ENCODE measurements at places on chromosomes 2 and 18. TPM values are rescaled to one million over a fixed set of nuclear protein-coding genes. Genes with fewer than 3 reads are reported as not detected.

Gene CYTIP
- 123 TPM for polyA plus RNA-seq

GRCh38 chr2:144358374-144358964, 161.4 kb downstream of the ZEB2 start:
- no peak for DNase-seq

DNA sequence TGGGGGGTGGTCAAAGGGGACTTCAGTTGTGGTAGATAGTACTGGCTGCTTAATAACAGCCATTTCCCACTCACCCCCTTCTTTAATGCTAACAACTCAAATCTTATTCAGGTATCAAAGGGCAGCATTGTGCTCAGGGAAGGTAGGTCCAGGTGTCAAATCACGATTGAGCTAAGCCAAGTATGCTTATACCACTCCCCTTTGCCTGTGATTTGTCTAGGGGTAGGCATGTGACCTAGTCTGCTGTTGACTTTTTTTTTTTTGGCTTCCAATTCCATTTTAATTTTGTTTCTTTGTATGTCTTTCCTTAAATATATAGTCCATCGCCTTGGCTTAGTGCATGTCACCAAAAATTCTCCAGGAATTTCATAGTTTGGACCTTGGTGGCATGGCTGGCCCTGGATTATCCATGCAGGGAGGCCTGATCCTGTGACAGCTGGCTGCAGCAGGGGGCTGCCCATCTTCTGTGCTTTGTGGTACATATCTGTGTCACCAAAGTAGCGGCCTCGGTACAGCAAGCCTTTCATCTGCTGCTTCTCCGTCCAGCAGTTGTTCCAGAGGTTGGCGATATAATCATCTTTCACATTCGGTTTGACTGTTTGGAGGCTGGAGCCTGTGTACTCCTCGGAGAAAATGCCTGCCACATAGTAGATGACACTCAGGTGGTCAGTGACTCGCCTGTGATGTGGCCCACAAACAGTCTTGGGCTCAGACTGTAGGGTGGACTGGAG, 68.1 kb upstream of the SPRED2 start:
- no peak for DNase-seq

- DNase-seq: no peak
Measured at GRCh38 chr2:26811791-26812694, 26.2 kb downstream of the CENPA start.

Gene FTCDNL1
- 1.3 TPM for polyA plus RNA-seq

GRCh38 chr2:46236006-46236875, 61.0 kb upstream of the EPAS1 start:
- peak; percentile 45 for DNase-seq

GRCh38 chr2:231554748-231555545, 24.7 kb upstream of the NMUR1 start:
- no peak for DNase-seq

DNA sequence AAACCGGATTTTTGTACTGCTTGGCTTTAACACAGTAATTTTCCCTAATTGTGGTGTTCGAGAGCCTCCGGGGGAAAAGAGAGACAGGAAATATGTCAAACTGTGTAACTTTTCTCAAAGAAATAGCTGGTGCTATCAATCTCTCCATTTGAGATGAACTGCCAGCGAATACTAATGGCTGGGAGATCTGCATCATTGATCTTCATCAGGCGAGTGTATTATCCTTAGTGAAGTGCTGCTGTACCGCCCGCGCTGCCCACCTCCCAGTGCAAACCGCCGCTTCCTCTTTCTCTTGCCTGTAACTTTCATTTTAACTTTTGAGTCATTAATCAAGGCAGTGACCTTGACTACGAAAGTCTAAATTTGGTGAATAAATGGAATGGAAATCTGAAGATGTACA, 246.1 kb upstream of the ST6GAL2 start:
- no peak for DNase-seq

DNA sequence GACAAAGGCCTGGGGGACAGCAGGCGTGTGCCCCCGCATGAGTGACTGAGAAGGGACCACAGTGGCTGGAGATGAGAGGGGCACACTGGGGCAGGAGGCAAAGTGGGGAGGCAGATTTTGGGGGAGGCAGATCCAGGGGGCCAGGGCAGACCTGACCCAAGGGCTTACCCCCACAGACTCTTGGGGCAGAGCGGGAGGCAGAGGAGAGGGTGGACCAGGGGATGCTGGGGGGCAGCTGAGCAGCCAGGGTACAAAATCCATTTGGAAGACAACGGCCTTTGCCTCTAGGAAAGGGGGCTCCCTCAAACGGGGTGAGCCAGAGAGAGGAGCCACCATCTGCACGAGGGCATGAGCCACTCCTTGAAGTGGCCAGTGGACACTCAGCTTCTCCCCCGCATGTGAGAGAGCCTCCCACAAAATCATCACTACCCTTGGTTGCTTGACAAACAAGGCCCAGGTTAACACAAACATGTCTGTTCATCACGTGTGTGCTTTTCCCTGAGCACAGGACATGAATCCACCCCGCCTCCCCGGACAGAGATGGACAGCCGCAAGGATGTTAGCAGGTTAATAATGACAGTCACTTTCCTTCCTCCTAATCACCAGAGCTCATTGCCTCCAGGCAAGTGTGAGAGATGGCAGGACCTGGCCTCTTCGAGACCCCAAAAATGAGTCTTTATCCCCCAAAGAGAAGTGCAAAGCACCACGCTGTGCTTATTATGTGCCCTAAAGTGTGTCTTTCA, 72.0 kb upstream of the RAB6C start:
- DNase-seq: no peak

Gene GPR17
- not detected for polyA plus RNA-seq

DNA sequence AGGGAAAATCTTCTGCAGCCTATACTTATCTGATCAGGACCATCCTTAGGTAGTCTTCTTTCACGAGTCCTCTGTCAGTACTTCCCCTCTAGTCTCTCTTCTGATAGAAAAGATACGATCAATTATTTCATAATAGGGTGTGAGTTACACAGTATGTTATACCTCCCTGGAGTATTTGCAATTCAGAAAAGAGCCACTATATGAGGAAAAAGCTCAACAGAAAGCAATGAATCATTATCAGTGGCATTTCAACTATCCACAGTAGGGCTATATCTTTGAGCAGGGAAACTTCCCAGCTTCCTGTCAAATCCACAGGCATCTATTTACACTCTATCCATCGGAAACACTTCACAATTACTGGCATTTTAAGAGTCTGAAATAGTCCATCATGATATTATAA, 105.3 kb upstream of the ACVR2A start:
- DNase-seq: no peak

Gene SLC11A1
- polyA plus RNA-seq: 1.4 TPM

GRCh38 chr2:104769096-104769495, 84.8 kb upstream of the POU3F3 start:
- DNase-seq: no peak

GRCh38 chr2:47065771-47066380, 89.2 kb downstream of the STPG4 start:
- no peak for DNase-seq

Gene ANTXR1
- not detected for polyA plus RNA-seq

DNA sequence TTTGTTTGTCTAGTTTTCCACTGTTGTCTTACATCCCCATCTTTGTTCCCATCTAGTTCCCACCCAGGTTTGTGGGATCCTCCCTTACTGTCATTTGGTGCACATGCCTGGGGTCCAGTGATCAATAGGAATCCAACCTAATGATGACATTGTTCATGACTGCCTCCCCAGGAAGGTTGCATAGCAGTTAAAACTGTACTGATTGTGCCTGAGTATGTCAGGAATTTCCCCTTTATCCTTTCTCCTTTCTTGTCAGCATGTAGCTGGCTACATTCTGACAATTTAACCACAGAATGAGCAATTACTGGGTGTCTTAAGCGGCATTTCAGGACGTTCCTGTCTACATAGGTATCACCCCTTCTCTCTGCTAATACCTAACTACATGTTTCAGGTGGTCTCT, 653.0 kb downstream of the CNTNAP5 start:
- DNase-seq: no peak

- no peak for DNase-seq
Measured at GRCh38 chr2:237097326-237097910, 11.7 kb downstream of the COPS8 start.
